A549 treated with AZD2906 at 1 μM for 4 hours (cell line): ENCODE measurements at places on chromosomes 3 and 15. TPM values are rescaled to one million over a fixed set of nuclear protein-coding genes. Genes with fewer than 3 reads are reported as not detected.

Gene ALDH1L1
- 0.18 to 0.36 TPM (median 0.23 TPM) in 5 replicates for total RNA-seq

Gene SLC15A2
- total RNA-seq, result 0.12 to 0.17 TPM (median 0.13 TPM) in 5 replicates

Gene GOLGB1
- 14.1 to 18.2 TPM (median 14.6 TPM) in 5 replicates for total RNA-seq

Gene FRMD4B
- total RNA-seq, result 0.36 to 1.5 TPM (median 0.65 TPM) in 5 replicates

Gene C15orf62
- 0.03 to 0.06 TPM (median 0.04 TPM) in 4 of 5 replicates, not detected in the other for total RNA-seq

Gene DHX30
- total RNA-seq, result 39.8 to 44.9 TPM (median 43.8 TPM) in 5 replicates

Gene SLC51B
- 13.6 to 18.9 TPM (median 16.4 TPM) in 5 replicates for total RNA-seq

Gene ZNF502
- total RNA-seq, result 1.2 to 2.2 TPM (median 1.5 TPM) in 5 replicates

Gene ASB14
- total RNA-seq, result not detected in 5 replicates

Gene ZNF80
- total RNA-seq, result not detected in 5 replicates

Gene FETUB
- total RNA-seq, result 0.08 to 0.34 TPM (median 0.15 TPM) in 5 replicates

Gene RBP2
- not detected in 5 replicates for total RNA-seq

Gene IREB2
- total RNA-seq, result 31.9 to 44.9 TPM (median 40.6 TPM) in 5 replicates

Gene HRG
- total RNA-seq, result not detected in 5 replicates

Gene SOX14
- total RNA-seq, result not detected in 5 replicates

Gene LINGO1
- 6.7 to 11.6 TPM (median 9.6 TPM) in 5 replicates for total RNA-seq

Gene ZMYND10
- total RNA-seq, result 0.91 to 1.8 TPM (median 1.2 TPM) in 5 replicates

Gene COLQ
- total RNA-seq, result 0.17 to 0.33 TPM (median 0.25 TPM) in 5 replicates

Gene SERINC4
- 0.05 to 0.10 TPM (median 0.09 TPM) in 4 of 5 replicates, not detected in the other for total RNA-seq

Gene EHHADH
- total RNA-seq, result 2.4 to 3.5 TPM (median 2.9 TPM) in 5 replicates

Gene CADPS
- not detected in 5 replicates for total RNA-seq

Gene LRRN1
- total RNA-seq, result 0.02 TPM in 1 of 5 replicates, not detected in the others

Gene ISLR2
- total RNA-seq, result 0.10 to 0.31 TPM (median 0.13 TPM) in 5 replicates

Gene LRTM1
- not detected in 5 replicates for total RNA-seq

Gene FGD5
- total RNA-seq, result 0.02 to 0.03 TPM (median 0.03 TPM) in 4 of 5 replicates, not detected in the other

Gene EXD1
- total RNA-seq, result 0.14 to 0.17 TPM (median 0.14 TPM) in 3 of 5 replicates, not detected in the others

Gene DOCK3
- total RNA-seq, result 0.25 to 0.38 TPM (median 0.29 TPM) in 5 replicates

Gene ABTB1
- total RNA-seq, result 13.0 to 19.6 TPM (median 17.1 TPM) in 5 replicates

Gene ARNT2
- 14.2 to 17.1 TPM (median 16.3 TPM) in 5 replicates for total RNA-seq

Gene CCDC39
- not detected in 5 replicates for total RNA-seq

Gene COL6A6
- total RNA-seq, result not detected in 5 replicates

Gene STAC
- 1.8 to 2.6 TPM (median 1.9 TPM) in 5 replicates for total RNA-seq

Gene RNF168
- total RNA-seq, result 3.2 to 4.4 TPM (median 3.7 TPM) in 5 replicates

Gene AMOTL2
- 47.6 to 53.6 TPM (median 51.1 TPM) in 5 replicates for total RNA-seq

Gene GP5
- total RNA-seq, result 0.01 to 0.02 TPM in 2 of 5 replicates, not detected in the others

Gene SLC28A2
- 0.03 to 0.05 TPM in 2 of 5 replicates, not detected in the others for total RNA-seq

Gene PARP9
- 5.4 to 6.2 TPM (median 5.5 TPM) in 5 replicates for total RNA-seq

Gene CTXN2
- 0.02 to 0.05 TPM in 2 of 5 replicates, not detected in the others for total RNA-seq

Gene SIDT1
- 0.32 to 0.58 TPM (median 0.51 TPM) in 5 replicates for total RNA-seq

Gene REC114
- not detected in 5 replicates for total RNA-seq

Gene HACD2
- 27.7 to 33.9 TPM (median 31.4 TPM) in 5 replicates for total RNA-seq

Gene GOLGA6B
- 0.06 TPM in 1 of 5 replicates, not detected in the others for total RNA-seq

Gene PLSCR2
- total RNA-seq, result 0.09 to 0.16 TPM in 2 of 5 replicates, not detected in the others

Gene CELF6
- 0.14 to 0.23 TPM (median 0.16 TPM) in 5 replicates for total RNA-seq

Gene MAP6D1
- 4.7 to 8.3 TPM (median 7.4 TPM) in 5 replicates for total RNA-seq

Gene CPA3
- not detected in 5 replicates for total RNA-seq

Gene HEG1
- 10.5 to 16.3 TPM (median 12.2 TPM) in 5 replicates for total RNA-seq

Gene OCA2
- total RNA-seq, result 0.28 to 0.41 TPM (median 0.38 TPM) in 5 replicates

Gene PPP2R3A
- 1.4 to 2.9 TPM (median 1.8 TPM) in 5 replicates for total RNA-seq
